Left lung (tissue), 14 donors: ENCODE measurements at places on chromosomes 12 and 14. TPM values are rescaled to one million over a fixed set of nuclear protein-coding genes. Genes with fewer than 3 reads are reported as not detected.

Gene EGLN3
- 1.3 TPM for total RNA-seq

Gene NFE2
- total RNA-seq = 2.9 TPM

Gene KRT73
- not detected for total RNA-seq

Gene TBC1D30
- total RNA-seq = 9.9 TPM

Gene KRT79
- 0.32 TPM for total RNA-seq

Gene AQP2
- not detected for total RNA-seq

Gene HSP90B1
- total RNA-seq = 751 TPM

Gene CYP27B1
- total RNA-seq = 4.7 TPM

Gene FSCB
- total RNA-seq = 0.10 TPM

Gene EFS
- 15.8 TPM for total RNA-seq

Gene SMIM41
- 0.47 TPM for total RNA-seq

Gene IGF1
- total RNA-seq = 99.9 TPM

Gene SAMD15
- 1.7 TPM for total RNA-seq

Gene VRTN
- not detected for total RNA-seq

Gene ACOT6
- total RNA-seq = not detected

Gene C12orf56
- total RNA-seq = not detected

Gene INTS13
- 17.1 TPM for total RNA-seq

Gene MCRS1
- total RNA-seq = 40.5 TPM

Gene DNAI7
- total RNA-seq = 2.3 TPM

Gene GPR84
- 0.99 TPM for total RNA-seq

Gene LRP10
- total RNA-seq = 141 TPM

Gene RAN
- total RNA-seq = 431 TPM

Gene ITPR2
- total RNA-seq = 37.7 TPM

Gene FOXM1
- 4.7 TPM for total RNA-seq

Gene CFL2
- 47.3 TPM for total RNA-seq

Gene PTPRQ
- 1.1 TPM for total RNA-seq

Gene RNF10
- 218 TPM for total RNA-seq

Gene BCAT1
- 74.7 TPM for total RNA-seq
